ENCODE measurements at places on chromosomes 1 and 21.

DNA sequence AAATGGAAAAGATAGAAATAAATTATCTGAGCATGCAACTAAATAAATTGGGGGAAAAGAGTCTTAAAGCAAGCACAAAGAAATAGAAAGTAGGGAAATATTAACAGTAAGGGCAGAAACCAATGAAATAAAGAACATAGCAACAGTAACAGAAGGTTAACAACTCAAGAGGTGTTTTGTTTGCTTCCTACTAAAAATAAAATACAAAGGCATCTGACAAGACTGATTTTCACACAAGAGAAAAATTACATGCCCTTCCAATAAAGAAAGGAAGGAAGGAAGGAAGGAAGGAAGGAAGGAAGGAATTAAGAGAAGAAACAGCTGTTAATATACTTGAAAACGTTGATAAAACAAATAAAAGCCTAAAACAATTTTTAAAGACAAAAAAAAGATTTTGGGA is 240.2 kb downstream of the SEC16B start:
- no peaks in the 10 kb centered on the region for H3K4me1 ChIP-seq
- no peak for DNase-seq

- no peak overlapping the region for H3K4me3 ChIP-seq
- H3K4me1 ChIP-seq: no peaks in the 10 kb centered on the region
- peaks cover 17% of the 10 kb centered on the region for H3K27me3 ChIP-seq
- no peak overlapping the region for H3K27ac ChIP-seq
- no peak for DNase-seq
These were observed 50.5 kb downstream of the OPTC start for GRCh38 chr1:203544485-203544884.

DNA sequence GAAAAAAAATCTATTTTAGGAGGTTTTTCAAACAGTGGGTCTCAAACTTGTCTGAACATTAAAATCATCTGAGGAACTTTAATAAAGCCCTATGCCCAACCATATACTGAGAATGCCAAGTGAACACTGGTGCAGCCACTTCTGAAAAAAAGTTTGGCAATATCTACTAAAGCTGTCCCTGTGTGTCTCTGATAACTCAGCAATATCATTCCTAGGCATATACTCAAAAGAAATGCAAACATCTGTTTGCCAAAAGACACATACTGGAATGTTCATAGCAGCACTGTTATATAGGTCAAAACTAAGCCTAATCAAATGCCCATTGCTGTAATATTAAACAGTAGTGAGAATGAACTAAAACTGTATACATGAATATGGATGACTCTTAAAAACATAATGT is 74.2 kb upstream of the RGS4 start:
- no peaks in the 10 kb centered on the region for H3K4me1 ChIP-seq
- no peak overlapping the region for H3K27ac ChIP-seq
- H3K27me3 ChIP-seq: no peaks in the 10 kb centered on the region
- DNase-seq: no peak
- H3K4me3 ChIP-seq: no peak overlapping the region
- no peaks in the 10 kb centered on the region for H3K36me3 ChIP-seq

DNA sequence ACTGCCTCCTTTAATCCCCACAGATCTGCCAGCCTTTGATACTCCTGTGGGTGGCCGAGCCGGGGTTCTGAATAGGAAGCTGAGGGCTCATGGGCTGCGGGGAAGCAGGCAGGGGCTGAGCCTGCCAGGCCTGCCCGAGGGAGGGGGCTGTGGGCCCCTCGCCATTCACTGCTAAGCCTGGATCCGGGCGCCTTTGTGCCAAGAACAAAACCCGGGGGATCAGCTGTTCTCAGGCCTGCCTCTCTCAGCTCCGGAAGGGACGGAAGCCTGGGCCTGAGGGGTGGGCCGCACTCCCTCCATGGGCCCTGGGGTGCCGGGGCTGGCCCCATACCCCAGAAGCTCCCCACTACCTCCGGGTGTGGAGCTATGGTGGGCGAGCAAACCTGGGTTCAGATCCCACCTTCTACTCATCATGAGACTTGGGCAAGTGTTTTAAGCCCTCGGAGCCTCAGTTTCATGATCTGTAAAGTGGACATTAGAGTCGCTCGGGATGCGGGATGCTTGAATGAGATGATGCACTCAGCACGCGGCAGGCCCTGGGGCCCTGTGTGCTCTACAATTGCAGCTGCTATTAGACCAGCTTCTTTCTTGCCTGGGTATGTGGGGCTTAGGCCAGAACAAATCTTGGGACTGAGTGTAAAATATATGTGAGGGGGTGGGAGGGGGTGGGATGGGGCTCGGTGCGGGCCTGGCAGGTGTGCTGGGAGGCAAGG is 19.2 kb upstream of the EPHA2 start:
- H3K36me3 ChIP-seq: peaks cover 1% of the 10 kb centered on the region
- peaks cover 80% of the 10 kb centered on the region for H3K27me3 ChIP-seq
- H3K4me1 ChIP-seq: peaks cover 7% of the 10 kb centered on the region
- no peak overlapping the region for H3K27ac ChIP-seq

GRCh38 chr1:71885171-71885570 is 397.2 kb downstream of the NEGR1 start:
- no peaks in the 10 kb centered on the region for H3K36me3 ChIP-seq
- H3K27me3 ChIP-seq: no peaks in the 10 kb centered on the region
- no peak for DNase-seq
- no peak overlapping the region for H3K27ac ChIP-seq
- H3K4me3 ChIP-seq: no peak overlapping the region
- H3K4me1 ChIP-seq: peaks cover 14% of the 10 kb centered on the region

DNA sequence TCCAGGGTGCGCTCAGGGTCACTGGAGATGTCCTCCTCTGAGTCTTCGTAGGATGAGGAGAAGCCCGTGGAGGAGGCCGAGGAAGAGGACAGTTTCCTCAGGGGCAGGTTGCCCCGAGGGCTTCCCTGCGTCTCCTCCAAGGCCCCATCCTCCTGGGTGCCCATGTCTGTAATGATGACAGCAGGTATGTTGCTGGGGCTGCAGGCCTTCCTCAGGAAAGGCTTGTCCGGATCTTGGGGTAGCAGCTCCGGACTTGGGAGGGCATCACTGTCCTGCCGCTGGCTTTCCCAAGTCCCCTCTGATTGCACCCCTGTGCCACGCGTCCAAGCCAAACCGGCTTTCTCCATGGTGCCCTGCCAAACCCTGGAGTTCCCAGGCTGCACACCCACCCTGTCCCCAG is 3.5 kb downstream of the ITPKB start:
- H3K4me3 ChIP-seq: peak overlapping the region; percentile 88
- peaks cover 43% of the 10 kb centered on the region for H3K4me1 ChIP-seq
- H3K36me3 ChIP-seq: peaks cover 59% of the 10 kb centered on the region
- DNase-seq: no peak
- no peaks in the 10 kb centered on the region for H3K27me3 ChIP-seq
